8988T (cell line): ENCODE measurements at places on chromosomes 7 and 10.

DNA sequence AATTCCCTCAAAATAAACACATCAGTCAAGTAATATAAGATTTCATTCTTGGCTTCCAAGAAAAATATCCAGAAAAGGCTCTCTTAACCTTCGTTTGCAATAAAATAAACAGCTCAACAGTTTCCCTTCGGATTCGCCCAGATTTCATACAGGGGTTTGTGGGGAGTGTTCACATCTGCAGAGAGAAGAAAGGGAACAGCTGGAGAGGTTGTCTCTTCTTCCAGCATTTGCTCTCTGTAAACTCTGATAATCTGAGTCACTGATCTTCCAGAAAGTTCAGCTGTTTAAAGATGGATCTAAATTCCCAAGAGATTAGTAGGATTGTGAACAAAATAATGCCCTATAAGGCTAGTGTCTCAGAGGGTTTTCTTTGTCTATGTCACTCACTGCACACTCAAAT is 277.9 kb downstream of the HPSE2 start:
- DNase-seq: no peak

- DNase-seq: no peak
These were observed 2.7 kb downstream of the CTTNBP2 start for GRCh38 chr7:117870448-117871130.

DNA sequence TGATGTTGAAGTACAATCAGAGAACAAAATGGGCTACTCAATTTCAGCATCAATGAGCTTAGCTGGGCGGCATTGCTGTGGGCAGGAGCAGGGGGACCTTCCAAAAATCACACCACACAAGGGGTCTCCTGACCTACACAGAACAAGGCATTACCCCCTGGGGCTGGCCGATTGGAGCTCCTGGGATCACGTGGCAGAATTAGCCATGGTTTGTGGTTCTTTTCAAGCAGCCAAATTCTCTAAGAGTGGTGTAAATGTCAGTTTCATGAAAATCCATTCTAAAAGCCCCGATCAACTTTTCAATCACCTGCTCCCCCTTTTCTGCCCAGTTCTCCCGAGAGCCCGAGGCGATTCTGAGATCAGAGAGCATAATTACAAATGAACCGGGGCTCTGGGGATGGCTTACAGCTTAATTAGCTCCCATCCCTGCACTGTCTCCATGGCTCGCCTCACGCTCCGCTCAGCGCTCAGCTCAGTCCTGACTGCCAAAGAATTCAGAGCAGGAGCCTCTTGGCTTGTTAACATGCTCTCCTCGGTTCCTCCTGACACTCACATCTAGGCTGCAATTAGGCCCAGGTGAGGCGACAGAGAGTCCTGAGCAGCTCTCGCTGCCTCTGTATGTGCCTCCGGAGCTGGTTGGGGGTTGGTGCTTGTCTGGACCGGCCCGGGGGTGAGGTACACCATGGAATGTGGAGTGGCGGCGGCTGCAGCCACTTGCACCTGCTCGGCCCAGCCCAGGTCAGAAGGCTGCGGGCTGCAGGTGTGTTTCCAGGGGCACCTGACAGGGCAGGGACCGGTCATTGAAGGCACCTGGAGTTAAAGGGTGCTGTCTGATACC is 111.8 kb downstream of the WDR11 start:
- DNase-seq: no peak

- no peak for DNase-seq
These were observed 26.4 kb downstream of the KIF11 start for GRCh38 chr10:92619368-92619767.

DNA sequence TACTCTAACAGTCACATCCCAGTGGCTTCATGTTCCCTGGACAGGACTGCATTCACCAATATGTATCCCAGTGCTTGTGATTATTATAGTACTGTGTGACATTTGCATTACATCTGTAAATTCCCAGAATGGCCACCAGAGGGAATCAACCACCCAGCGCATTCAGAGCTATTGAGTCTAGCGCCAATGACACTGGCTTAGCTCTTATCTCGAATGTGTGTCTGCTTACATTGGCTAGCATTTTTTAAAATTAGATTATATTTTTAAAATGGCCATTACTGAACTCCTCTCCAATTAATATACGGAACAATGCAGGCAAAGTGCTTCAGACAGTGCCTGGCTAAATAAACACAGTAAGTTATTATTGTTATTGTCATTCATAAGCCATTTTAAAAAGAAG is 36.3 kb downstream of the TRIL start:
- DNase-seq: no peak

- DNase-seq: no peak
These were observed 175.8 kb downstream of the TRIL start for GRCh38 chr7:28782362-28782761.

DNA sequence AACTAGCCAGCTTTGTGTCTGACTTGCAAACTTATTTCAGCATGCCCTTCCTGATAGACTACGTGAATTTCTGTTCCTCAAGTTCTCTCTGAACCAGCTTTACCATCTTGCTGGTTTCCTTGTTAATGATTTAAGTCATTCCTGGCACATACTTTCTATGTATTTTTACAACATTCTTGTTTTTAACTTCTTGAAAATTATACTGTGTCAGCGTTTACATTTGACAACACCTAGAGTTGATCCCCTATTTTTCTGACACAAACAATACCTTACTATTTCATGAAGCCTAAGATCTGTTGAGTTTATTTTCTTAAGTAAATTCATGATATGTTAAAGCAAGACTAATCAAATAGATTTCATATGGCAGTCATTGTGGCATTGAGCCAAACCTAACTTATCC is 686.3 kb downstream of the XPNPEP1 start:
- no peak for DNase-seq

GRCh38 chr10:13810568-13810967 is 223.8 kb downstream of the PRPF18 start:
- no peak for DNase-seq

GRCh38 chr7:125775317-125775716 is 845.7 kb upstream of the POT1 start:
- no peak for DNase-seq

- no peak for DNase-seq
These were observed 20.0 kb downstream of the SORCS1 start for GRCh38 chr10:107144490-107144889.

DNA sequence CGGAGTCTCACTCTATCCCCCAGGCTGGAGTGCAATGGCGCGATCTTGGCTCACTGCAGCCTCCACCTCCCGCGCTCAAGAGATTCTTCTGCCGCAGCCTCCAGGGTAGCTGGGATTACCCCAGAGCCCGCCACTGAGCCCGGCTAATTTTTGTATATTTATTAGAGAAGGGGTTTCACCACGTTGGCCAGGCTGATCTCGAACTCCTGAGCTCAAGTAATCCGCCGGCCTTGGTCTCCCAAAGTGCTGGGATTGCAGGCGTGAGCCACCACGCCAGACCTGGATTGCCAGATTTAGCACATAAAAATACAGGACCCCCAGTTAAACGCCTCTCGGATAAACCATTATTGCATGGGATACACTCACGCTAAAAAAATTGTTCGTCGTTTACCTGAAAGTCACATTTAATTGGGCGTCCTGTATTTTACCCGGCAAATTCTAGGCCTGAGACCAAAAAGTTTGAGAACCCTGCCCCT is 375 bp upstream of the GATAD1 start:
- DNase-seq: no peak

DNA sequence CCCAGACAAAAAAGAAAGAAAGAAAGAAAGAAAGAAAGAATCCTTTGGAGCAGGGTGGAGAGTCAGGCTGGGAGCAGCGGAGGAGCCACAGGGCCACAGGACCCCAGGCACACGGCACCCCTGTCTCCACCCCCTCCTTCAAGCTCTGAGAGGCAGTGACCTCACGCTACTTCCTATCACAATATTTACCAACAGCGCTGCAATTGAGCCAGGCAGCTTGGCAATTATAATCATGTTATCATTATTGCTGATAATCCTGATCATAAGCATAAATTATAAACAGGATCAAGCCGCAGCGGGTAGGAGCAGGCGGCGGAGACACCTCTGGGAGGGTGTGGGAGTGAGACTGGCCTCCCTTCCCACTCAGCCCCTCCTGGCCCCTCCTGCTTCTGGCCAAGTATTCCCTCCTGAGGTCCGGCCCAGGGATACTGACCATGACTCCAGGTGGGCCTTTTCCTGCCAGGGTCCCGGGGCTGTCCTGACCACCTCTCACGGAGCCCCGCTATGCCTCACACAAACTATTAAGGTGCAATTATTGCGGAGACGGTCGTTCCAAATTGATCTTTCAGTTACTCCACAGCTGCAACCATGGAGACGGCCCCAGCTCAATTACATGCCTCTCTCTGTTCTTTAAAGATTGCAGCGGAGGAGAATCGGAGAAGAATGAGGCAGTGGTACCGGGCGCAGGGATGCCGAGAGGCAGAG is 10.0 kb upstream of the GTF2IRD1 start:
- DNase-seq: no peak

GRCh38 chr7:11336432-11336831 is 362.8 kb downstream of the PHF14 start:
- no peak for DNase-seq

- no peak for DNase-seq
These were observed 809 bp downstream of the C10orf143 start for GRCh38 chr10:130109796-130110245.

- no peak for DNase-seq
These were observed 26.7 kb downstream of the MKLN1 start for GRCh38 chr7:131354390-131354789.

DNA sequence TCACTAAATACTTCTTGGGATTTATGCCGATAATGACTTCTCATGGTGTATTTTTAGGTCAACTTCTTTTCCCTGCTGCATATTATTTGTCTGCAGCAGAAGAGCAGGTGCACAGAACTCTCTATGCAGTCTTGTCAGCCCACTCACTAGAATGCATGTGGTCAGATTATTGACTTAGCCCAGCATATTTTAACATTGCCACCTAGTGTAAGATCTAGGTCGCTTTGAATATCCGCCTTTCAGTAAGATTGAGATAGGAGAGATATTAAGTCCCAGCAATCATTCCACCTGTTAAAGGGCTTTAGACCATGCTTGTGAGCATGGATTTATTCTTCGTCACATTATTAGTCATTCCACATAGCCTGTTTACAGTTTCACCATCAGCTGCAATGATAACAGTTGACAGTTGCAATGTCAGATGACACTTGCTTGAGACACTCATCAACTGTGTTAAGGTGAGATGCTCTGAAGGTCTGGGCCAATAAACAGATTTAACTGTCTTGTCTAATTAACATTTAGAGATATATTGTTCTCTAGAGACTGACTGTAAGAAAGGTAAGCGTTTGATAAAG is 491.7 kb downstream of the ARL4A start:
- no peak for DNase-seq

DNA sequence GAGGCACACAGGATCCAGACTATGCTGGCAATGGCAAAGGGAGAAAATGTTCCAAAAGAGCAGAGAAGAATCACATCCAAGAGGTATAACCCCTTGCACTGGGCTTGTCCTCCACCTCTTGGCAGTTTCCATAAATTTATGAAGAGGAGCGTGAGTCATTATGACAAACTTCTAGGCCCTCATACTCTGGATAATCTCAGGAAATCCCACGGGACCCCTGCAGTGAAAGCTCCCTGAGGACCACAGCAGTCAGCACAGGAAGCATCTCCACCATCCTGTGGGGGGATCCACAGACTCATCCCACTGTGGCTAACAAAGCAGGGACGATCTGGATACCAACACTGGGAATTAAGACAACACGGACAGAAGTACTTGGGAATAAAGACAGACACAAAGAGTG is 30.3 kb upstream of the GPAM start:
- no peak for DNase-seq

DNA sequence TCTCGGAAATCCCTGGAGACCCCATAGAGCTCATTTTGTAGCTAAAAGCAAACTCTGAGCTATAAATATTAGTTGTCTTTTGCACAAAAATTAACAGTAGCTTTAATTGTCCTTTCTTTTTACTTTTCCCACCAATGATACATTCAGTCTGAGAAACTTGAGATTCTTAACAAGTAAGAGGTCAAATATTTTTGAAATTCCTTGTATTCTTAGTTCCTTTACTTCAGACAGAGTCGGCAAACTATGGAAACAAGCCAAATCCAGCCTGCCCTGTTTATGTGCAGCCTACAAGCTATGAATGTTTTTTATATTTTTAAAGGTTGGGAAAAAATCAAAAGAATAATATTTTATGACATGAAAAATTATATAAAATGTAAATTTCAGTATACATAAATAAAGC is 146.6 kb downstream of the CTNNA3 start:
- DNase-seq: no peak

DNA sequence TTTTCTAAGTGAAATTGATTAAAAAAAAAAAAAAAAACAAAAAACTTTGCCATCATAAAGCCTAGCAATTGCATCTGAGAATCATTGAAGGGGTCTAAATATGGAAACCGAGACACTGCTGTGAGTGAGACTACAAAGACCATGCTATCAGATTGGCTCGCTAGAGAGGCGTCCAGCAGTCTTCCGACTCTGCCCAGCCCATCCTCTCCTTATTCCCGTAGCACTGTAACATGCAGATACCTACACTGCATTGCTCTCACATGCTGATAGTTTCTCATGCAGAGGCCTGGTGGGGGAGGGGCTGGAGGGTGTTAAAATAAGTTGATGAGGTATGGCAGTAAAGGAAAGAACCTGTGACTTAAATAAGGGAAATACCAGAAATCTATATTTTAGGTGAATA is 130.7 kb downstream of the NRF1 start:
- no peak for DNase-seq

- DNase-seq: no peak
These were observed 4.9 kb downstream of the MAT1A start for GRCh38 chr10:80284522-80284921.
